Immature natural killer cell (primary cell): ENCODE measurements at places on chromosomes 3 and 15.

- H3K27me3 ChIP-seq: no peaks in the 10 kb centered on the region
- H3K27ac ChIP-seq: no peak overlapping the region
- peak; percentile 32 for DNase-seq
- H3K36me3 ChIP-seq: no peaks in the 10 kb centered on the region
- H3K4me3 ChIP-seq: no peak overlapping the region
Measured at GRCh38 chr15:83559310-83559966, 94.5 kb upstream of the ADAMTSL3 start.

- no peak overlapping the region for H3K27ac ChIP-seq
- H3K36me3 ChIP-seq: no peaks in the 10 kb centered on the region
- DNase-seq: no peak
- H3K27me3 ChIP-seq: peaks cover 1% of the 10 kb centered on the region
- no peak overlapping the region for H3K4me3 ChIP-seq
Measured at GRCh38 chr3:144900366-144900765, 928.7 kb downstream of the DIPK2A start.

- peak overlapping the region; percentile 65 for H3K27ac ChIP-seq
- H3K36me3 ChIP-seq: no peaks in the 10 kb centered on the region
- DNase-seq: no peak
- H3K4me3 ChIP-seq: peak overlapping the region; percentile 29
- no peaks in the 10 kb centered on the region for H3K27me3 ChIP-seq
Measured at GRCh38 chr15:67148196-67148701, 82.8 kb downstream of the SMAD3 start.

GRCh38 chr3:24339266-24339825 is 155.3 kb downstream of the THRB start:
- H3K4me3 ChIP-seq: no peak overlapping the region
- no peak overlapping the region for H3K27ac ChIP-seq
- H3K4me1 ChIP-seq: no peaks in the 10 kb centered on the region
- DNase-seq: no peak

DNA sequence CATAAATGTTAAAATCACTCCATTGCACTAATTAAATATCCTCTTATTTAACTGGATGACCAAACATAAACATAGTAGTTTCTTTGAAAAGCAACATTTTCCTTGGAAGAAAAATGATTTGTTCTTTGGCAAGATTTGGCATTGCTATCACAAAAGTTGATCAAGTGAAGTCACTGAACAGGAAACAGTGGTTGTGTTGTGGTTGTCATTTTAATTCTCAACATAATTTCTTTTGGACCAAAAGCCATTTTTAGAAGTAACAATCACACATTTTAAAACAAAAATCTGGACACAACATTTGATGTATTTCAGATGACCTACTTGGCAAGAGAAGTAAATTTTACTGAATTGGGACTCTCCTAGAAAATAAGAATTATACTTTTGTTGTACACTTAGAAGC is 872.3 kb downstream of the ROBO1 start:
- H3K4me1 ChIP-seq: no peaks in the 10 kb centered on the region
- H3K27me3 ChIP-seq: no peaks in the 10 kb centered on the region
- H3K36me3 ChIP-seq: no peaks in the 10 kb centered on the region
- H3K27ac ChIP-seq: no peak overlapping the region
- no peak for DNase-seq

DNA sequence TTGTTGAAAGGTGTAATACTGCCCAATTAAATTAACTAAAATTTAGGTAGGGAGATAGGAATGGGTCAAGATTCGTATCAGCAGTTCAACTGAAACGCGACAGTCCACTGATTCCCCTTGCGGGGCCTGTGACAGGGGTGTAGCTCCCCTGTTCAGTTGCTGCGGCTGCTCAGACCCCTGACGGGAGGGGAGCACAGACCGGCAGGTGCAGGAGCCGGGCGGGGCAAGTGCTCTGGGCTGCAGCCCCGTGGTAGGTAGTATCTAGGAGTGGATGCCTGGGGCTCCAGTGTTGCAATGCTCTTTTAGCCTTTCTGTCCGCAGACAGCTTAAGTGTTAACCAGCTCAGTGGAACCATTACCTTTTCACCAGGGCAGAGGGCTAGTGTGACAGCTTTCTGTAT is 164.9 kb downstream of the ROBO2 start:
- H3K36me3 ChIP-seq: no peaks in the 10 kb centered on the region
- H3K27ac ChIP-seq: no peak overlapping the region
- H3K4me3 ChIP-seq: no peak overlapping the region

DNA sequence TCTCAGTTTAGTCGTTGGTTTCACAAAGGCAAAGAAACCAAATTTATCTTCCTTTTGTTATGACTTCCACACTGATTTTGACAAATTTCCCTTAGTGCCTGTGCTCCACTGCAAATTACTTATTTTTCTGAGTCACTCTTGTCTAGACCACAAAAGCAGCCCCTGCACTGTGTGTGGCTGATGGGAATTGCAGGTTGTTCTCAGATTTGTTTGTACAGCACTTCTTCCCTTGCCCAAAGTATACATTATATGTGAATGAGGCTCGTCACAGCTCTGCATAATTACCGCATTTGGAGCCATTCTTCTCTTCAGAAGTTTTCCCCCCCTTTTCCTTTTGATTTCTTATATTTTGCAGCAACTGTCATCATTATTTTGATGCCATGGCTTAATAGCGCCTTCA is 354.2 kb upstream of the IL12A start:
- no peaks in the 10 kb centered on the region for H3K27me3 ChIP-seq
- H3K4me1 ChIP-seq: no peaks in the 10 kb centered on the region
- no peak overlapping the region for H3K4me3 ChIP-seq
- H3K36me3 ChIP-seq: no peaks in the 10 kb centered on the region
- DNase-seq: no peak
- no peak overlapping the region for H3K27ac ChIP-seq

GRCh38 chr3:51004235-51004634 is 329.5 kb downstream of the DOCK3 start:
- H3K27ac ChIP-seq: no peak overlapping the region
- peaks cover 13% of the 10 kb centered on the region for H3K36me3 ChIP-seq
- peaks cover 27% of the 10 kb centered on the region for H3K4me1 ChIP-seq
- no peaks in the 10 kb centered on the region for H3K27me3 ChIP-seq
- no peak overlapping the region for H3K4me3 ChIP-seq

DNA sequence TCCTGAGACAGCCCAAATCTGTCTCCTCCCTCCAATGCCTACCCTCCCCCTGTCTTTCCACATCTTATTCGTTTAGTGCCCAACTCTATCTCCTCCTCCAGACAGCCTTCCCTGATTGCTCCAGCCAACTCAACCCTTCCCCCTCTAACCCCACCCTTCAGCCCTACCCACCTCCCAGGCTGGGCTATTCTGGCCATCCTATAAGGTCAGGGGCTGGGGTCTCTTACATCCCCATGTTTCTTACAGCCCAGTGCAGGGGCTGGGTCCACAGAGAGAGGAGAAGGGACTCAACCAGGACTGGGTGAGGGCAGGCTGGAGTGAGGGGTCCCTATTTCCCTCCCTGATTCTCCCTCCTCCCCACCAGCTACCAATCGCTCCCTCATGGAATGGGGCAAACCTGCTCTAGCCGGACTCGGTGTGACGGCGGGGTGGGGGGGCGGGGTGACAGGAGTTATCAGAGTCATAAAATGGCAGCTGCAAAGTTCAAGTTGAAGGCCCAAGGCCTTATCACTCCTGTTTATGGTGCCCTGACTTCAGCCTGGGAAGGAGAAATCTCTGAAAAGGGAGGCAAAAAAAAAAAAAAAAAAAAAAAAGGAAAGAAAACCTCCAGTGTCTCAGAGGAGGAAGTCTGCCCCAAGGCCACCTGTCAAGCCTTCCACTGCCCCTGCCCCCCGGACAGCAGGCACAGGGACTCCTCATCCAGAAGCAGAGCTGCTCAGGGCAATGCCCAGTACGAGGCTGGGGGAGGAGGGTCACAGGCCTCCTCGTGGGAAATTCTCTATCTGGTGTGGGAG is 2.1 kb downstream of the VIPR1 start:
- H3K27me3 ChIP-seq: peaks cover 5% of the 10 kb centered on the region
- DNase-seq: no peak
- no peaks in the 10 kb centered on the region for H3K36me3 ChIP-seq
- H3K4me1 ChIP-seq: peaks cover 22% of the 10 kb centered on the region
- peak overlapping the region; percentile 27 for H3K4me3 ChIP-seq

DNA sequence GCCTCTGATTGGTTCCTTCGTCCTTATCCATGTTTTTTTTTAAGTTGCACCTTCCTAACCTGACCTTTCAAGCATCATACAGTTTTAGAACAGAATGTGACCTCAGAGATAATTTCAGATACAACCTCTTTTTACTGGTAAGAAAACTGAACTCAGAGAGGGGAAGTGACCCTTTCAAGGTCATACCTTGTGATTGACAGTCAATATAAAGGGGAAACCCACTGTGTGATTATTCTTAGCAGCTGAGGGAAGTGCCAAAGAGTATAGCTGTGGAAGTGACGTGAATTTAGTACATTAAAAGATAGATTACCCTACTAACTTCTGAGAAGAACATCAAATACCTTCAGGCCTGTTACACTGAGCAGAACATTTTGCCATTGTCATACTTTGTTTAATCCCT is 319.4 kb downstream of the NEK10 start:
- peaks cover 6% of the 10 kb centered on the region for H3K27me3 ChIP-seq
- no peaks in the 10 kb centered on the region for H3K4me1 ChIP-seq
- H3K36me3 ChIP-seq: no peaks in the 10 kb centered on the region
- H3K4me3 ChIP-seq: no peak overlapping the region
- no peak for DNase-seq
- no peak overlapping the region for H3K27ac ChIP-seq

DNA sequence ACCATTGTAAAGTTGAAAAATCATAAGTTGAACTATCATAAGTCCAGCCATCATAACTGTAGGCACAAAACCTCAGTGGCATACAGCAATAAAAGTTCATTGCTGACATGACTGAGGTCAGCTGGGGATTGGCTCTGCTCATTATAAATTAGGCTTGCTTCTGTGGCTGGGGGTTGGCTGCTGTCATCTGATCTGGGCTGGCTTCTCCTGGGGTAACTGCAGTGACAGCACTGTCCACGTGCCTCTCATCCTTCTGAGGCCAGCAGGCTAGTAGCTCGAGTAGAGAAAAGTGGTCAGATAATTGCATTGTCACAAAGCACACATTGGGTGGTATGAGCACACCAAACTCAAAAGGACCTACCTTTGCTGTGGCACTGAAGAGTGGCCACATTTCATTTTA is 31.3 kb downstream of the CMTM7 start:
- peaks cover 6% of the 10 kb centered on the region for H3K36me3 ChIP-seq
- H3K4me3 ChIP-seq: no peak overlapping the region

- H3K4me3 ChIP-seq: no peak overlapping the region
- H3K36me3 ChIP-seq: no peaks in the 10 kb centered on the region
- no peak for DNase-seq
- no peaks in the 10 kb centered on the region for H3K27me3 ChIP-seq
Measured at GRCh38 chr3:32884591-32884990, 66.8 kb downstream of the TRIM71 start.

DNA sequence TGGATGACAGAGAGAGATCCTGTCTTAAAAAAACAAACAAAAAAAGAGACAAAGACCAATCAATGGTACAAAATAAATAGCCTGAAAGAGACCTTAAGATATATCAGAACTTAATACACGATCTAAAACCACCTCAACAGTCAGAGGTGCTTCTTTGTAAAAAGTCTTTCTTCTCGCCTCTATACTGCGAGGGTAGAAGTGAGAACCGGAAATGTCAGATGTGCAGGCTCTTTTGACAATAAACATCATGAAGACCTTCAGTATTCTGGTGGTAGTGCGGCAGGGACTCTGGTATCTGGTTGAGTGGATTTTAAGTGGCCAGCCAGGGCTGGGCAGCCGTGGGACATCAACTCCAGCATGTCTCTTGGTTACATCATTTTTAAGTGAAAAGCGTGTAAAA is 30.0 kb downstream of the RUBCN start:
- H3K27me3 ChIP-seq: no peaks in the 10 kb centered on the region
- DNase-seq: peak; percentile 17
- peaks cover 5% of the 10 kb centered on the region for H3K4me1 ChIP-seq
- no peaks in the 10 kb centered on the region for H3K36me3 ChIP-seq
- H3K4me3 ChIP-seq: peak overlapping the region; percentile 84
- peak overlapping the region; percentile 96 for H3K27ac ChIP-seq

DNA sequence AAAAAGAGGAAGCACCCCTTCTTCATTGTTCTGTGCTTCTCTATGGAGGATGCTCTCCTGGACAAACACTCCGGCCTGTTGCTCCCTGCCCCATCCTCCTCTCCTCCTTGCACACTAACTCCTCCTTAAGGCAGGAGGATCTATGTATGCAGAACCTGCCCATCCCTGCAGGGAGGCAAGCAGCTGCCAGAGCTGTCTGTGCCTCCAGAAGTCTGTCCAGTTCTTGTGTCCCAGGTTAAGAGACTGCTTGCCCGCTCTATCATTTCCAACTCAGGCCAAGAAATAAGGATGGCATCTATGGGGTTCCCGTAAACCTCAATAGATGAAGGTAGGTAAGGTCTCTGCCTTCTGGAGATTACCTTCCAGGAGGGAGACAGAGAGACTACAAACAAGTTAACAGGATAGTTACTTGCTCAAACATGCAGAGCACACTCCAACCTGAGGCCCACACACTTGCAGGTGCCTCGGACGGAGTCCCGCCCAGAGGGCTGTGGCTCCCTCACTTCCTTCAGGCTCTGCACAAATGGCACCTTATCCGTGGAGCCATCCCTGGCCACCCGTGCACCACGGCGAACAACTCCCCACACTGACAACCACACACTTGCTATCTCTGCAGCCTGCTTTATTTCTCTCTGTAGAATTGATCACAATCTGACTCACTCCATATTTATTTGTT is 6.9 kb downstream of the XXYLT1 start:
- no peak for DNase-seq
- H3K4me3 ChIP-seq: no peak overlapping the region
- no peaks in the 10 kb centered on the region for H3K36me3 ChIP-seq
- peaks cover 10% of the 10 kb centered on the region for H3K27me3 ChIP-seq

GRCh38 chr3:126107957-126108675 is 24.2 kb upstream of the SLC41A3 start:
- DNase-seq: no peak
- H3K36me3 ChIP-seq: no peaks in the 10 kb centered on the region
- H3K4me3 ChIP-seq: no peak overlapping the region
- H3K27ac ChIP-seq: no peak overlapping the region
- H3K4me1 ChIP-seq: no peaks in the 10 kb centered on the region
- H3K27me3 ChIP-seq: peaks cover 2% of the 10 kb centered on the region

- no peak overlapping the region for H3K4me3 ChIP-seq
- peak overlapping the region; percentile 6 for H3K27ac ChIP-seq
- H3K27me3 ChIP-seq: no peaks in the 10 kb centered on the region
- peaks cover 58% of the 10 kb centered on the region for H3K4me1 ChIP-seq
- peaks cover 9% of the 10 kb centered on the region for H3K36me3 ChIP-seq
Measured at GRCh38 chr3:13405614-13406013, 14.5 kb downstream of the NUP210 start.

GRCh38 chr15:78040653-78041244 is 36.8 kb downstream of the TBC1D2B start:
- H3K27me3 ChIP-seq: peaks cover 3% of the 10 kb centered on the region
- H3K4me3 ChIP-seq: no peak overlapping the region
- H3K36me3 ChIP-seq: peaks cover 25% of the 10 kb centered on the region
- H3K4me1 ChIP-seq: peaks cover 94% of the 10 kb centered on the region
- no peak for DNase-seq

DNA sequence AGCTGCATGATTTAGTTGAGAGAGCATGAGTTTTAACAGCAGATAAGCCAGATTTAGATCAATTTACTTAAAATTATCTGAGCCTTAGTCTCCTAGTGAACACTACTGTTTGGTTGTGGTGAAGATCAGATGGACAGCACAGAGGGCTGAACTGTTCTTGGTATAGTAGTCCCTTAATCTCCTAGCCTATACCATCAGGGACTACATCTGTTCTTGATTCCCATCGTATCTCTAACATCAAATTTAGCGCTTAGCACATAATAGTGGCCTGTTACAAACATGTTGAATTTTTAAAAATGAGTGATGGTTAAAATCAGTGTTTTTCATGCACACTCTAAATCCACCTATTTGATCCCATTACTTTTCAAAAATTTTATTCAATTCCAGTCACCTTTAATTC is 507.7 kb downstream of the GRM7 start:
- no peaks in the 10 kb centered on the region for H3K4me1 ChIP-seq
- no peak overlapping the region for H3K4me3 ChIP-seq
- no peak for DNase-seq
- H3K36me3 ChIP-seq: no peaks in the 10 kb centered on the region
